ENCODE measurements at places on chromosomes 11 and 22.

DNA sequence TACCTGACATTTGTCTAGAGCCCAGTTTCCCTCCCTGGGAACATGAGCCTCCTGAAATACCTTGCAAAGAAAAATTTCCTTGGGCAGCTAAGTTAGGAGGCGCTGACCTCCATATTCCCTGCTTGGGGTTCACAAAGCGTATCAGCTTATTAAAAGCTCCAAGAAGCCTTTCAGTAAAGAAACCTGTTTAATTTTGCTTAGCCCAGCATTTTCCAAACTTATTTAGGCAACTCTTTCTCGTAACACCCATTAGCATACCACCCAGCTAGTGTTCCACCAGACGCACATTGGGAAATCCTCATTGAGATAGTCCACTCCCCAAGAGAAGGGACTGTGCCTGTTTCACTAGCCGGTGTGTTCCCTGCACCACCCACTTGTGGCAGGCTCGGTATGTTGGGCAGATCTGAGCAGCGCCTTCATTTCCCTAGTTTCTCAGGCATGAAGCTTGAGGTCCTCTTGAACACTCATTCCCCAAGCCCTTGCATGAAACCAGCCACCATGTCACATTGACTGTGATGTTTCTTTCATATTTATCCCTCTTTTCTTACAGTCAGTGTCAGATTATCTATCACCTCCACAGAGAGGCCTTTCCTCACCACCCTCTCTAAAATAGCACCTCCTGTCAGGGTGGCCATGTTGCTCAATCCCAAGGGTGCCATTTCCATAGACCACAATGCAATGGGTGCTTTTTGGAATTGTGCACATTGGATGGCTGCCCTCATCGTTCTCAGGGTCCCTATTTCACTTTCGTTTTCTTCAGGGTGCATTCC is 12.5 kb upstream of the ELF5 start:
- H3K4me1 ChIP-seq = no peaks in the 10 kb centered on the region
- no peak for DNase-seq
- H3K36me3 ChIP-seq = no peaks in the 10 kb centered on the region
- H3K4me3 ChIP-seq = no peak overlapping the region
- H3K27me3 ChIP-seq = no peaks in the 10 kb centered on the region
- H3K27ac ChIP-seq = no peak overlapping the region

DNA sequence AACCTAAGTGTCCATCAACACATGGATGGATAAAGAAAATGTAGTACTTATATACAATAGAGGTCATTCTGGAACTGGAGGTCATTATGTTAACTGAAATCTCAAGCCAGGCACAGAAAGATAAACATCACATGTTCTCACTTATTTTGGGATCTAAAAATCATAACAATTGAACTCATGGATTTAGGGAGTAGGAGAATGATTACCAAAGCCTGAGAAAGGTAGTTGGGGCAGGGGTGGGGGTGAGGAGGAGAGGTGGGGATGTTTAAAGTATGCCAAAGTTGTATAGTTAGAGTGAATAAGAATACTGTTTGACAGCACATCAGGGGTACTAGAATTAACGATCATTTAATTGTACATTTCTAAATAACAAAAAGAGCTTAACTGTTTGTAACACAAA is 1112.7 kb downstream of the DLG2 start:
- no peak overlapping the region for H3K4me3 ChIP-seq
- no peaks in the 10 kb centered on the region for H3K27me3 ChIP-seq
- no peaks in the 10 kb centered on the region for H3K36me3 ChIP-seq

- peaks cover 5% of the 10 kb centered on the region for H3K4me1 ChIP-seq
- no peak overlapping the region for H3K27ac ChIP-seq
- no peak for DNase-seq
- H3K36me3 ChIP-seq = peaks cover 4% of the 10 kb centered on the region
- no peak overlapping the region for H3K4me3 ChIP-seq
Observed at GRCh38 chr22:19065929-19066328, 56.3 kb downstream of the DGCR2 start.

- peaks cover 5% of the 10 kb centered on the region for H3K27me3 ChIP-seq
- H3K4me1 ChIP-seq = peaks cover 7% of the 10 kb centered on the region
- no peak overlapping the region for H3K4me3 ChIP-seq
- H3K27ac ChIP-seq = no peak overlapping the region
Observed at GRCh38 chr11:118537409-118537980, 6.5 kb downstream of the TMEM25 start.

DNA sequence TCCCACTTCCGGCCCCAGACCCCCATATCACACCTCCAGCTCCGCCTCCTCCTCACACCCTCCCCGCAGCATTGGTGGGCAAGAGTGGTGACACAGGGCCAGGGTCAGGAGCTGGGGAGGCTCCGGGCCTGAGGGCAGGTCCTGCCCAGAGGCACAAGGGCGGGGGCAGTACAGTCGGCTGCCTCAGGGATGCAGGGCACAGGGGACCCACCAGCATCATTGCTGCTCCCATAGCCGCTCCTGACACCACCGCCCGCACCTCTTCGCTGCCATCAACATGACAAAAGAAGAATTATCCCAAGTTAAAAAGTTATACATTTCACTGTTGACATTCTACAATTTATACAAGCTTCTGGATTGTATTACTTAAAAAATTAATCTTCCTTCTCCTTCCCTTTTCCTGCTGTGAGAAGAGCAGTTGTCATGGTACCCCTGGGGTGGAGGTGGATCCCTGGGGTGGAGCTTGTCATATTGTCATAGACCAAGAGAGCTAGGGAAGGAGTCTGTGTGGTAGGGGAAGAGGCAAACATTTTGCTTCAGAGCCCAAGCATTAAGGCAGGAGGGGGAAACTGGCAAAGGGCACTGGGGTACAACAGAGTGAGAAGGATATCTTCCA is 4.1 kb downstream of the SBF2 start:
- no peak overlapping the region for H3K27ac ChIP-seq
- peaks cover 3% of the 10 kb centered on the region for H3K27me3 ChIP-seq
- no peak overlapping the region for H3K4me3 ChIP-seq
- DNase-seq = no peak
- no peaks in the 10 kb centered on the region for H3K36me3 ChIP-seq
- peaks cover 4% of the 10 kb centered on the region for H3K4me1 ChIP-seq

GRCh38 chr11:42012271-42012670 is 552.8 kb upstream of the LRRC4C start:
- H3K4me3 ChIP-seq = no peak overlapping the region
- peaks cover 4% of the 10 kb centered on the region for H3K4me1 ChIP-seq
- no peak overlapping the region for H3K27ac ChIP-seq

DNA sequence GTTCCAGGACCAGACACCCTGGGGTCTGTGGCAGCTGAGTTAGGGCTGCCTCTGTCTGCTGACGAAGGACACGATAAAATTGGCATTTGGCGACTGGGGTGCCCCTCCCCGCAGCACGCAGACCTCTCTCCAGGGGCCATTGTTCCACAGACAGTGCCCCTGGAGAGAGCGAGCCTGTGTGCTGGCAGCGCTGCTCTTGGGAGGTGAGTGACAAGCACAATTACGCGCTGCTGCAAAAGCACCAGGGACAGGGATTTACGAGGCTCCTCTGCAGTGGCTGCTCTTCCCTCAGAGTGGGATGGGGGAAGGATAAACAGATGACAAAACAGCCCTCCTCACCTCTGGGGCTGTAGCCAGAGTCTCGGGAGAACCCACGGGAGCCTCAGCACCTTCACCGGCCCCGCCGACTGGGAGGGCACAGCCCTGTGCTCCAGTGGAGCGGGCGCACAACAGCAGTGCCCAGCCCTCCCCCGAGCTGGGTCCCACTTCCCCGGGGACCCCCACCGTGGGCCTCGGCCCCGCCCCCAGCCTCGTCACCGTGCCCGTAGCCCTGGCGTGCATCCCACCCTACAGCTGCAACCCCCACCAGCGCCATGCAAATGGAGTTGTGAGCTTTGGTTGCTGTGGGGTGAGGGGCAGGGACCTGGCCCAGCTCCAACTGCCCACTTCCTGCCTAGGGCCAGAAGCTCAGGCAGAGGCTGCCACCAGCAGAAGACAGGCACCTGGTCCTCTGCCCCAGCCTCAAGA is 19.6 kb downstream of the CHID1 start:
- H3K4me3 ChIP-seq = peak overlapping the region; percentile 30
- peaks cover 7% of the 10 kb centered on the region for H3K36me3 ChIP-seq
- peak overlapping the region; percentile 72 for H3K27ac ChIP-seq
- no peak for DNase-seq

DNA sequence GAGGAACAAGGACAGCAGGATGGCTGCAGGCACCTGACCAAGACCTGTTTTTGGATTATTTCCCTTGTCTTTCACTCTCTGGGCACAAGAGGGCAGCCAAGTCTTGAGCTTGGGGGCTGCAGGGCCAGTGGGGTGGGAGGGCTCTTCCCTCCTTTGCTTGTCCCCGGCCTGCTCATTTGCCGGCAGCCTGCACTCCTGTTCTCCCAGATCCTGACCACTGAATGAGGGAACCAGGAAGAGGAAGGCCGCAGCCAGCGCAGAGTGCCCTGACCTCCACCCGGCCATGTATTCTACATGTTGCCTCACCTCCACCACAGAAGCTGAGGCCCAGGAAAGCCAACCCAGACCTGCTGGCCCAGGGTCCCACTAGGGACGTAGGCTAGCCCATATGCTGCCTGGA is 15.5 kb upstream of the NNMT start:
- H3K4me1 ChIP-seq = peaks cover 38% of the 10 kb centered on the region
- peak overlapping the region; percentile 76 for H3K27ac ChIP-seq
- peak; percentile 79 for DNase-seq
- H3K36me3 ChIP-seq = no peaks in the 10 kb centered on the region

DNA sequence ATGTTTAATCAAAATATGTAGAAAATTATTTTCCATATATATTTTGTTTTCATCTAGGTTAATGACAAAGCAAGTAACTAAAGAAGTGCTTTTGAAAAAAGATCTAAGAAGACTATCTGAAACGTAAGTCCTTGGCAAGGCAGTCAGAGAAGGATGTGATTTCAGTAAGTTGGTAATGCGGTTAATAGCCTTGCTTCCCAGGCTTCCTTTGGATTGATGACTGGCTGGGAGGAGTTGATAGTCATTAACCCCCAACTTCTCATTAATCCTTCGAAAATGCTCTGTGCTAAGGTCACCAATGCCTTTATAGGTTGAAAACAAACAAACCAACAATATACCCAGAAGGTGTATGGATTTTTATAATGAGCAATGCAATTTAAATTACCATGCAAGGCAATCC is 1326.5 kb downstream of the LRRC4C start:
- H3K36me3 ChIP-seq = no peaks in the 10 kb centered on the region
- DNase-seq = no peak
- H3K27me3 ChIP-seq = no peaks in the 10 kb centered on the region
- no peaks in the 10 kb centered on the region for H3K4me1 ChIP-seq
- H3K27ac ChIP-seq = no peak overlapping the region

- no peak for DNase-seq
- peaks cover 5% of the 10 kb centered on the region for H3K36me3 ChIP-seq
Observed at GRCh38 chr11:271319-271715, 6.9 kb upstream of the NLRP6 start.

- DNase-seq = no peak
- no peaks in the 10 kb centered on the region for H3K4me1 ChIP-seq
- H3K4me3 ChIP-seq = no peak overlapping the region
- H3K36me3 ChIP-seq = no peaks in the 10 kb centered on the region
- H3K27ac ChIP-seq = no peak overlapping the region
Observed at GRCh38 chr11:132158091-132158490, 787.7 kb downstream of the NTM start.

GRCh38 chr11:69375316-69376154 is 81.6 kb downstream of the MYEOV start:
- H3K4me1 ChIP-seq = peaks cover 3% of the 10 kb centered on the region
- H3K4me3 ChIP-seq = no peak overlapping the region
- peaks cover 8% of the 10 kb centered on the region for H3K36me3 ChIP-seq
- no peak for DNase-seq

DNA sequence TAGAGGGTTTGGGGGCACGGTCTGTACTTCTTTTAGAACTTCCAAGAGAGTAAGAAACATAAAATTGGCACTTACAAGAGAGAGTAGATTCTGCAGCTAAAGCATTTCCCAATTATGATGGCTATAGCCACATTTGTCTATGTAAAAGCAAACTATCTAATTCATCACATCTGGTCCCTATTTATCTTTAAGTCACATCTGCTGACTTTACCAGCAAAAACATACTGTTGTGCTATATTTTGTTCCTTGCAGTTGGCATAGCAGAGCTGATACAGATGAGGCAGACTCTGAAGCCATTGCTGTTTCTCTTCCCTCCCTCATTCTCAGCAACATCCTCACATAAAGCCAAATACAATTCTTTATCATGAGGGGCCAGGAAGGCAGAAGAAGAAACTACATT is 1533.5 kb upstream of the RAG2 start:
- no peaks in the 10 kb centered on the region for H3K4me1 ChIP-seq
- DNase-seq = no peak
- no peak overlapping the region for H3K27ac ChIP-seq
- H3K27me3 ChIP-seq = peaks cover 2% of the 10 kb centered on the region
- H3K36me3 ChIP-seq = no peaks in the 10 kb centered on the region

DNA sequence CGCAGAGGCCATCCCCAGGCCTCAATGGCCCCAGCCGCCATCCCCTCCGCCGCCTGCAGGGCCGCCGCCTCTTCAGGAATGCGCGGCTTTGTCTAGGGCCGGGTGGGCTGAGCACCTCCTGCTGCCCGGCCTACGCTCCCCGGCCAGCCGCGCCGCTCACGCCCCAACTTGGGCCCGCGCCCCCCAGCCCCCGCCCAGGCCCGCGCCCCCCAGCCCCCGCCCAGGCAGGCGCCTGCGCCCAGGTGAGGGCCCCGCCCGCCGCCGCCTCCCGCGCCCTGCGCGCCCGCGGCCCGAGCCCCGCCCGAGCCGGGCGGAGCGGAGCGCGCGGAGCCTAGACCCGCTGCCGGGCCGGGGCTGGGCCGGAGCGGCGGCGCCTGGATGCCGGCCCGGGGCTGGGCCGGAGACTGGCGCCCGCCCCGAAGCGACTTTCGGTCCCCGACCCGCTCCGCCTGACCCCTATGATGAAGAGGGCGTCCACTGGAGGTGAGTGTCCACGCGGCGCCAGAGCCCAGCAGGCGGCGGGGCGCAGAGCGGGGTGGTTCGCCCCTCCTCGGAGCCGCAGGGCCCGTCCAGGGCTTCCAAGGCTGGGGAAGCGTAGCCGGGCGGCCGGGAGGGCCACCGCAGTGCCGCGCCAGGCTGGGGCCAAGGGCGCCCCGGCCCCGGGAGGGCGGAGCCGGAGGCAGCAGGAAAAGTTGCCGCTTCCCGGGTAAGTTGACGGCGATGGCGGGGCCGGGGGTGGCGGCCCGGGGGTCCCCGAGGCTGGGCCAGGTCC is 34.3 kb upstream of the PRODH start:
- H3K27ac ChIP-seq = no peak overlapping the region
- peak; percentile 77 for DNase-seq
- H3K27me3 ChIP-seq = peaks cover 14% of the 10 kb centered on the region
- no peak overlapping the region for H3K4me3 ChIP-seq

- H3K4me3 ChIP-seq = peak overlapping the region; percentile 42
- H3K27ac ChIP-seq = peak overlapping the region; percentile 82
- H3K36me3 ChIP-seq = no peaks in the 10 kb centered on the region
- H3K27me3 ChIP-seq = no peaks in the 10 kb centered on the region
- H3K4me1 ChIP-seq = peaks cover 15% of the 10 kb centered on the region
Observed at GRCh38 chr11:125451400-125452124, 44.5 kb downstream of the FEZ1 start.

GRCh38 chr22:27100789-27101188 is 443.4 kb downstream of the MIAT start:
- no peak overlapping the region for H3K27ac ChIP-seq
- peaks cover 26% of the 10 kb centered on the region for H3K27me3 ChIP-seq
- H3K4me1 ChIP-seq = peaks cover 3% of the 10 kb centered on the region

- H3K4me3 ChIP-seq = no peak overlapping the region
- peaks cover 3% of the 10 kb centered on the region for H3K27me3 ChIP-seq
- no peaks in the 10 kb centered on the region for H3K36me3 ChIP-seq
- no peak for DNase-seq
Observed at GRCh38 chr22:33580310-33580709, 340.0 kb downstream of the LARGE1 start.

Data from glutamatergic neuron (in vitro differentiated cells).